Stimulated activated CD4-positive, alpha-beta T cell treated with anti-CD3 and anti-CD28 coated beads, Interleukin-1b, Interleukin-23, amount 100 ng/mL, for 1 hour (primary cell): ENCODE measurements at places on chromosomes 4 and X.

DNA sequence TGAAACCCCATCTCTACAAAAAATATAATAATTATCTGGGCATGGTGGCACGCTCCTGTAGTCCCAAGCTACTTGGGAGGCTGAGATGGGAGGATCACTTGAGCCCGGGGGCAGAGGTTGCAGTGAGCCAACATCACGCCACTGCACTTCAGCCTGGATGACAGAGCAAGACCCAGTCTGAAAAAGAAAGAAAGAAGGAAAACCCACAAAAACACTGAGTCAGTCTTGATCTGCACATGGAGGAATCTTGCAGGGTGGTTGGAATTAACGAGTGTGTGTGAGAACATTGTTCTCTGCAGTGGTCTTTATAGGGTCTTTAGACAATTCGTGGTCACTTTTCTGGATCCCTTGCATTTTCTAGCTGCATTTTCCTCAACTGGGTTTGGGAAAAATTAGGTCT, 23.2 kb downstream of the ADD1 start:
- no peak for DNase-seq

- no peak for DNase-seq
Measured at GRCh38 chrX:50941638-50942037, 31.1 kb downstream of the BMP15 start.

GRCh38 chr4:110781944-110782343, 159.1 kb upstream of the PITX2 start:
- no peak for DNase-seq

- DNase-seq = no peak
Measured at GRCh38 chr4:108493596-108493931, 126.8 kb upstream of the RPL34 start.

DNA sequence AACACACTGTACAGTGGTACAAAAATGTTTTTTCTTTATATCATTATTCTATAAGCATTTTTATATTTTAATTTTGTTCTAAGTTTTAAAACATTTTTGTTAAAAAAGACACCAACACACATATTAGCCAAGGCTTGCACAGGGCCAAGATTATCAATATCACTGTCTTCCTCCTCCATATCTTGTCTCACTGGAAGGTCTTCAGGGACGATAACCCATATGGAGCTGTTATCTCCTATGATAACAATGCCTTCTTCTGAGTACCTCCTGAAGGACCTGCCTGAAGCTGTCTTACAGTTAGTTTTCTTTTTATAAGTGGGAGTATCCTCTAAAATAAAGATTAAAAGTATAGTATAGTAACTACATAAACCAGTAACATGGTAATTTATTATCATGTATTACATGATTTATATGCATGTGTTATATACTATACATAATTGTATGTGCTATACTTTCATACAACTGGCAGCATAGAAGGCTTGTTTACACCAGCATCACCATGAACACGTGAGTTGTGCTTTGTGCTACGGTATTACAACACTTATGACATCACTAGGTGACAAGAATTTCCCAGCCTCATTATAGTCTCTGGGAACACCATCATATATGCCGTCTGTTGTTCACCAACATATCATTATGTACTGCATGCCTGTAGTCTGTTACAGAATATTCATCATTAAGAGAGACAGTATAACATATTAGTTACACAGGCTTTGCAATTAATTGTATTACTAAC, 90.7 kb downstream of the WDFY3 start:
- DNase-seq = no peak

GRCh38 chrX:38848671-38849455, 47.6 kb downstream of the MID1IP1 start:
- DNase-seq = no peak

DNA sequence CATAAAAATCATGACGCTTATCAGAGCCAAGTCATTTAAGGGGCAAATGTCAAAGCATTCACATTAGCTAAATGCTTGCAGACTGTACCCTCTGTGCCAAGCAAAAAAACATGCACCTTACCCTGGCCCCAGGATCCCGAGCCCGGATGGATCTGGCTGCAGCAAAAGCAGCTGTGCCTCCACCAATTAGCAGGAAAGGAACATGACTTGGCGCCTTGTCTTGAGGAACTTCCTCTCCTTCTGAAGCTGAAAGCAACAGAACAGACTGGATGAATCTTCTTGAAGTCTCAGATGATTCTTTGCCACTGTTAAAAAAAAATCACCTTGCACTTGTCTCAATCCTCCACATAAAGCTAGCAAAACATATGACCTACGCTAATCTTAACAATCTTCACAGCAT, 18.0 kb downstream of the AIFM1 start:
- DNase-seq = no peak

- DNase-seq = no peak
Measured at GRCh38 chr4:171714791-171715454, 98.3 kb upstream of the GALNTL6 start.

DNA sequence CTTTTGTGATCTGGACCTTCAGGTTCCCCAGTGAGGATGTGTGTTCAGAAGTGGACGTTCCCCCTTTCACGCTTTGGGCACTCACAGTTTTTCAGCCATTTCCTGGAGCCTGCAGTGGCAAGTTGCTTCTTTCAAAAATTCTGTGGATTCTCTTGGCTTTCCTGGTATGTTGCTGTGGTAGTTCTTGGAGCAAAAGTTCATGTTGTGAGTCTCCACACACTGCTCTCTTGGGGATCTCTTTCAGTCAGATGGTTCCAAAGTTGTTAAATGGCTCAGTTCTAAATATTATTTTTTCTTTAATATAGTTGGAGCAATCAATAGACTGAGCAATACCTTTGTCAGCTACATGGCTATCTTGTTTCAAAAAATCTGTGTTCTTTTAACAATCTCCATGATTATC, 28.5 kb upstream of the BANK1 start:
- no peak for DNase-seq

GRCh38 chrX:24513416-24513815, 48.3 kb downstream of the PDK3 start:
- DNase-seq = no peak

- no peak for DNase-seq
Measured at GRCh38 chrX:119954374-119954773, 10.8 kb upstream of the NKAP start.

DNA sequence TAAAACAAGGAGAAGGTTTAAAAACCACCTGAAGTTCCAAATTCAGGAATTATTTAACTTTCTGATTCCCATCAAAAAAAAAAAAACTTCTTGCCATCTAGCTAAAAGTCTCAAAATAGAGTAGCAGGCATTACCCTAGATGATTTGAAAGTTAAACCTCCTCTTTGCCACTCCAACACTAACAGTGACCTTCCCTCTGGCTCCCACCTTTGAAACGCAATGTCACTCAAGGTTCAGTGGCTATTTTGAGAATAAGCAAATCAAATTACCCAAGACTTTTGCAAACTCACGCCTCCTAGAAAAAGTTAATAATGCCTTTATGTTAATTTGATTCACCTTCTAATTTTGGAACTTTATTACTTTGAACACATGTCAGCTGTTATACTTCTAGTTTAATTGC, 103.2 kb downstream of the ARHGAP6 start:
- DNase-seq = no peak

DNA sequence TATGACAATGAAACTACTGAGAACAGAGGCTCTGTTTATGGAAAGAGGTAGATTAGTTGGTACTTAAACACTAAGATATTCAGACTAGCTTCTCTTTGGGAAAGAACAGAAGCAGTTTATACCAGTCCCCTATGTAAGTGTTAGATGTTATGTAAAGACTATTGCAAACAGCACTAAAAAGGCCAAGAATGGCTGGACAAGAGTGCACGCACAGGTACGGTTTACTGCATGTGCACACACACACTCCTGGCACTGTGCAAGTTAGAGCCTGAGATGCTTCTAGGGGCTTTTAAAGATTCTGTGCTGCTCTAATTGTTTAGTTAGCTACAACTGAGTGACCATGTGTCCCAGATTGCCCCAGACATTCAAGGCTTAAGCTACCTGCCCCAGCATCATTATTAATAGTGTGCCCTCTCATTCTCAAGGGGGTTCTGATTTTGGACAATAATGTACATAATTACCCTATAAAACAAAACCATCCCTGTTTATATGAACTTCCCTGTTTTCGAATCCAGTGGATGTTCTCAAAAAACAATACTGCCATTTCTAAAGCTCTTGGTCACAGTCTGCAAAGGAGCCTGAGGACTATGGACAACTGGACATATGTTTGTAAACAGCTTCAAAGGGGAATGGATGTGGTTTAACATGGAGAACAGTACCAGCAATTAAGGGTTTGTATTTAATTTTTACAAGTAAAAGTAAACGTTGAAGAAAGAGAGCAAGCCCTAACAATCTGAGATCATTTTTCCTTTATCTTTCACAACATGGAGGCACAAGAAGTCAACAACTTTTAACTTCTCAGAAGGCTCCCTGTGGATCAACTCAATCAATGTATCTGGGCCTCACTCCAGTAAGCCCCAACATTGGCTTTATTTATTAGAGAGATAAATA, 2.0 kb downstream of the SETD7 start:
- no peak for DNase-seq

GRCh38 chrX:44062840-44063239, 89.7 kb upstream of the NDP start:
- no peak for DNase-seq

DNA sequence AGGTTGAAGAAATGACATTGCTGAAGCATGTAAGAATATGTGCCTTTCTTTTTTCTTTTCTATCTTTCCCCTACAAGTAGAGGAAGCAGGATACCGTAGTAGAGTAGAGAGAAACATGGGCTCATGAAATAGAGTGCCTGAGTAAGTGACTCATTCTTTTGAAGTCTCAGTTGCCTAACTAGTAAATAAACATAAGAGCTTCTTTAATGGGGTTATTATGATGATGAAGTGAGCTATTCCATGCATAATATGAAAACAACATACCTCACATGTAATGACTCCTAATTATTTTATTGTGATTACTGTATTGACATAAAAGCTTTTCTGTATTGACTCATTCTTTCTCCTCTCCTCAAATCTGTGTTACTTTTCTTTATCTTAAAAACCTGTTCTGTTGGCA, 1538.2 kb downstream of the TECRL start:
- DNase-seq = no peak

DNA sequence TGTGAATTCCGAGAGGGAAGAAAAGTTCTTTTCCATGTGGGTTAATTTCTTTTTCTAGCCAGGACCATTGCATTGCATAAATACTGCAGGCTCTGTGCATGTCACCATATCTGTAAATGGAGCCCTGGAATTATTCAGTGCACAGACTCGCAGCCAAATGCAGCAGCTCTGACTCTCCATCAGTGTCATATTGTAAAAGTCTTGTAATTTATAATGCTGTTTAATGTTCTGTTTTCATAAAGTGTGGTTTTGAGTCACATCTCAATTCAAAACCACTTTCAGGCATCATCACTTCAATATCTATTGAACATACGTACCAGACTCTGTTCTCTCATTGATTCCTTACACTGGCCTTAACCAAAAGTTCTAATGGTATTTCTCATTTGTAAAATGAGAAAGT, 193.9 kb upstream of the RPL34 start:
- no peak for DNase-seq

- no peak for DNase-seq
Measured at GRCh38 chr4:138599965-138600364, 357.8 kb upstream of the SLC7A11 start.

DNA sequence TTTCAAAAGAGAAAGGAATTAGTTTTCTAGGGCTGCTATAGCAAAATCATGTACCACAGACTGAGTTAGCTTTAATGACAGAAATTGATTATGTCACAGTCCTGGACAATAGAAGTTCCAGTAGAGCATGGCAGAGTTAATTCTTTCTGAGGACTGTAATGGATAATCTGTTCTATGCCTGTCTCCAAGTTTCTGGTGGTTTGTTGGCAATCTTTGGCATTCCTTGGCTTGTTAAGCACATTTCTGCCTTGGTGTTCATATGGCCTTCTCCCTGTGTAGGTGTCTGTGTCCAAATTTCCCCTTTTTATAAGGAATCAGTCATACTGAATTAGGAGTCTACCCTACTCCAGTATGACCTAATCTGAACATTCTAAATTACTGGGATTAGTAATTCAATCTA, 336.1 kb upstream of the PABPC4L start:
- DNase-seq = no peak

GRCh38 chr4:176611951-176612350, 180.8 kb downstream of the VEGFC start:
- no peak for DNase-seq

GRCh38 chr4:7189066-7189465, 3.3 kb upstream of the SORCS2 start:
- no peak for DNase-seq

DNA sequence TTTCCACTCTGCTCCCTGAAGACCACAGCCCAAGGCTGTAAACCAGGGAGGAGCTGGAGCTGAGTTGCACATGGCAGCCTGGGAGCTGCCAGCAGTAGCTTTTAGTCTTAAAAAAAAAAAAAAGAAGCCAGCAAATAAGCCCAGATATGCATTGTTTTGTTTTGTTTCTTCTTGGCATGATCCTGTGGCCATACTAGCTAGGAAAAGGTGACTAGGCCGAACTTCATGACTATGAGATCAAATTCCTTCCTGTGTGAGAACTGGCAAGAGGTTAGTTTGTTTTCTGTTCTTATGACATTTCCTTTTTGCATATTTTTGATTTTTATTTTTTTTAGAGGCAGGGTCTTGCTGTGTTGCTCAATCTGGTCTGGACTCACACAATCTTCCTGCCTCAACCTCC, 323.3 kb downstream of the DCTD start:
- DNase-seq = no peak

GRCh38 chr4:20126906-20127305, 124.8 kb upstream of the SLIT2 start:
- no peak for DNase-seq

GRCh38 chr4:8228319-8229250, 29.5 kb downstream of the SH3TC1 start:
- DNase-seq = peak; percentile 47

DNA sequence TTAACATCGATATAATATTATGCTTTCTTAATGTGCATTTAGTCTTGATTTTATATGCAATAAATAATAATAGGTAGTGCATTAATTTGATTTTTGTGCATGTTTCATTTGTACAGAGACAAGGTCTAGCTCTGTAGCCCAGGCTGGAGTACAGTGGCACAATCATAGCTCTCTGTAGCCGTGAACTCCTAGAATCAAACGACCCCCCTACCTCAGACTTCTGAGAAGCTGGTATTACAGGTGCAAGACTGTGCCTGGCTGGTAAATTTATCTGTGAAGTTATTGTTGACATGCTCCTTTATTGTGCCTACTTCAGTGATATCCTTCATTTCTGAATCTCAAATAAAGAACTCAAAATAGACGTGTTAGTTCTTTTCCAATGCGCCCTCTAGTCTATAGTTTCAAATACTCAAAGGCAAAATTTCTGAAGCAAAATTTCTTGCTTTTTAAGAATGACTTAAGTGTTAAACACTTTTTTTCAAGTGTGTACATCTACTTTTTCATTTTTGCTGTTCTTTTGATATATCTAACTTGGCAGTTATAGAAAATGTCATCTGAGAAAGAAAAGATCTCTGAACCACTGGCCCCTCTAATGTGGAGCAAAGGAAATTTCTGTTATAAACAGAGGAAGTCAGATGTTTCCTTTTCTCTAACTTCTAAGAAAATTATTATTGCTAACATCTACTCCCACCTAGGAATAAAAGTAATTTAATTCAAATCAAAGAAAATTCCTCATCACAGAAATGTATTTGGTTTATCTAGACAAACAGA, 28.3 kb upstream of the GUCY1A1 start:
- no peak for DNase-seq
